Tibial artery (tissue), 4 donors: ENCODE measurements at places on chromosomes 12 and 14.

- no peak for DNase-seq
These were observed 13.2 kb downstream of the PRKAB1 start for GRCh38 chr12:119681111-119681510.

DNA sequence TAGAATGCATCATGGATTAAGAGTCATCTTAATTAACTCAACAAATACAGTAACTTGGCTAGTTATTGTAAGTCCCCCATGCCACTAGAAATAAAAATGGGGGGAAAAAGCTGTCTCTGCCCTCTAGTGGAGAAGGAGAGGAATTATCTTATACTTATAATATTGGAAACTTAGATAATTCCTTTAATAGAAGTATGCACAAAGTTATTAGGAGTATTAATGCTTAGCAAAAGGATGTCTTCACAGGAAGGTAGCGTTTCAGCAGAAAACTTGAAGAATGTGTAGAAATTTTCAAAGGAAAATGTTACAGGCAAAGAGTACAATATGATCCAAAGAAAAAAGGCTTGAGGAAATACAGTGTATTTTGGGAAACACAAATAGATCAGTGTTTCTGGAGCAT is 19.8 kb downstream of the OR5AU1 start:
- DNase-seq: no peak

- no peak for DNase-seq
These were observed 5.0 kb downstream of the IGF1 start for GRCh38 chr12:102475355-102475754.

- DNase-seq: no peak
These were observed 1419.9 kb upstream of the TMEM132C start for GRCh38 chr12:126847005-126847629.

DNA sequence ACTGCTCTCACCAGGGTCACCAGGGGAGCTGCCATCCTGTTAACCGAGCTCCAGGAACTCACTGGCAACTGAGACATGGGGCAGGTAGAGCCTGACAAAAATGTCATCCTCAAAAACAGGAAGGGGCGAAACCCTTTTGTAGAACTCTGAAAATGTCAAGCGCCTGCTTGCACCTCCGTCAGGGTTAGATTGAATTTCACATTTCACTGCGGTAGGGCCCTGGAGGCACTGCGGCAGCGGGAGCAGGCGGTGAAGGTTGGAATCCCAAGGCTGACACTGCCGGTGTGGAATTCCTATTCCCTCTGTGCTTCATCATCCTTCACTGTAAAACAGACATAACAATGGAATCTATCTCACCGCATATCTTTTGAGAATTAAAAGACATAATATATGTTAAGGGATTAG is 142.8 kb upstream of the TMCC3 start:
- DNase-seq: no peak

- no peak for DNase-seq
These were observed 1.3 kb downstream of the DTX1 start for GRCh38 chr12:113057565-113058485.

- no peak for DNase-seq
These were observed 9.5 kb upstream of the RERG start for GRCh38 chr12:15230751-15231150.

DNA sequence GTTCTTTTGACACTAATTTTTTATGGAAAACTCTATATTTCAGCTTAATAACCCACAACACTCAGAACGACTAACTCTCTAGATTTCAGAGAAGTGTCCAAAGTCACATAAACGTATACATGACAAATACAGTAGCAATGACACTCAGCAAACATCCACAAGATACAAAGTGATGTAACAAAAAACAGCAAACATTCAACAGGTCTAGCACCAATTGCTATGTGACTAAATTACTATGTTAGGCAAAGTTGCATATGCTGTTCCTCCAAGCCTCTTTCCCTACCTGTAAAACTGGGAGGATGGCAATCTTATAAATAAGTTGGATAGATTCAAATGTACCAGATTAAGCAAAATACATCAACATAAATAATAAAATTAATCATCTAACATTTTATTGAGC is 1.7 kb downstream of the RECQL start:
- DNase-seq: no peak

- DNase-seq: no peak
These were observed 55.2 kb downstream of the ERO1A start for GRCh38 chr14:52640137-52640536.

DNA sequence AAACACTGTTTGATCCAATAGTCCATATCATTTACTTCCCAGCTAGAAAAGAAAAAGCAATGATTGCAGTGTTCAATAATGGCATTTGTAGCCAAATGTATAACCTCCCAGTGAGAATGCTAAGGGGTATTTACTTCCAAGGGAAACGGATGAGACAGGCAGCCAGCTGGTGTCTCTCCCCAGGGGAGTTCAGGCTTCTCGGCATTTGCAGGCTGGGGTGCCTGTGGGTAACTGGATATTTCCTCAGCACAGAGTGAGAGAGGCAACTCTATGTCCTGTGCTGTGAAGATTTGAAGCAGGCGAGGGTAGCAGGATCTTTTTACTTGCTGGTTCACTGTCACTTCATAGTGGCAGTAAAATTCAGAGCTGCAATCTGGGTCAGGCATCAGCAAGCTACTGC is 1455.6 kb upstream of the TMEM132C start:
- no peak for DNase-seq

DNA sequence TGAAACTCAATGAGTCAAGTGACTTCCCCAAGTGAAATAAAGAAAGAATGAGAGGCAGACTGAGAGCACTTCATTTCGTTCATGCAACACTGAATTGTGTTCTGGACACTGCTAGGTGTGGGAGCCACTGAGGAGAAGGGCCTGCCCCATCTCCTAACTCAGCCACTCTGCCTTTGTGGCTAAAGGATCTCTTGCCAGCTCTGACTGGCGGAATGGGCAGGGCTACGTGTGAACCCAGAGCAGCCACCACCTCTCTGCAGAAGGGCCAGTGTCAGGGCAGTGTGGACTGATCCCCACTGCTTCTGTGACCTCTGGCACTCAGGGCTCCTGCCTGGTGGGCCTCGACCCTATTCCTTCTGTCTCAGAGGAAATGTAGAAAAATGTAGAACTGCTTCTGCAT is 46.5 kb upstream of the GZMB start:
- no peak for DNase-seq

GRCh38 chr14:44564908-44565307 is 57.8 kb upstream of the FSCB start:
- no peak for DNase-seq

DNA sequence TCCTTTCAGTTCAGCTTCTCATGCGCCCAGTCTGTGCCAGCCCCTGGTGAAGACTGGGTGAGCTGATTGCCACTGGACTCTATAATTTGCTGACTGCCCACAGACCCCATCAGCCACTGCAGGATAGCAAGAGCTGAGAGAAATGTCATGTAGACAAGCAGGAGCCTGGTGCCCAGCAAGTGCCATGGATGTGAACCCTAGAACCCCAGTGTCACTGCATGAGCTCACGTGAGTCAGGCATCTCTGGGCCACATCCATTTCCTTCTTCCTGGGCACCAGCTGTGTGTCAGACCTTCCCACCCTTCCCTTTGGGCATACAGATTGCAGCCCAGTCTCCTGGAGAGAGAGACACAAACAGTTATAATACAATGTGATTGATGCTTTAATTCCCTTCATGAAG is 73.8 kb downstream of the NTF3 start:
- DNase-seq: no peak
